Femur (tissue), 1 donor: ENCODE measurements at places on chromosomes 5 and 9.
A peak's percentile ranks its signal among the peaks of the same experiment; 100 is the strongest.

DNA sequence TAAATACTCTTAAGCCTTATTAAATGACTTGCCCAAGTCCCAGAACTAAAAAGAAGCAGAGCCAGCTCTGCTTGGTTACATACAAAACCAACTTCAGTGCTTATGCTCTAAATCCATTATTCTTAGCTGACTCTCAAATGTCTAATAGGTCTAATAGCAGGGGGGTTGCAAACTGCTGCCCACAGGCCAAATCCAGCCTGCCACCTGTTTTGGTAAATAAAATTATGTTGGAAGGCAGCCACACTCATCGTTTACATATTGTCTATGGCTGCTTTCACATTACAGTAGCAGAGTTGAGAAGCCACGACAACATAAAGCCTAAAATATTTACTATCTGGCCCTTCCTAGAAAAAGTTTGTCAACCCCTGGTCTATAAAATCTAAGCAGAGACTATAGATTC, 69.0 kb downstream of the KLHL3 start:
- DNase-seq = no peak

GRCh38 chr5:143159031-143159430, 244.5 kb downstream of the NR3C1 start:
- DNase-seq = no peak

DNA sequence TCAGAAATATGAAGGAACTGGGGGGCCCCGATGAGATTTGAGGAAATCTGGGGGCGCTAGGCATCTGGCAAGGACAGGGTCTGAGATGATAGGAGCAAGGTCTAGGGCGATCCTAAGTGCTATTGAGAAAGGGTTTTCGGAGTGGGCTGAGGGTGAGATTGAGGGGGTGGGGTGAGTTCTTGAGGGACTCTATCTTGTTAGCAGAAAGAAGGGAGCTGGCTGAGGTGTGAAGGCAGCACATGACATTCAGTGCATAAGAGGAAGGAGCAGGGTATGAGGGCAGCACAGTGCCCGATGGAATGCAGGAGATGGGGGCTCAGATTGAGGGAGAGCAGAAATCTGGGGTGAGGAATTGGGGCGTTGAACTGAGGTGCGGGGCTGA, 640 bp downstream of the TRIM32 start:
- DNase-seq = no peak

DNA sequence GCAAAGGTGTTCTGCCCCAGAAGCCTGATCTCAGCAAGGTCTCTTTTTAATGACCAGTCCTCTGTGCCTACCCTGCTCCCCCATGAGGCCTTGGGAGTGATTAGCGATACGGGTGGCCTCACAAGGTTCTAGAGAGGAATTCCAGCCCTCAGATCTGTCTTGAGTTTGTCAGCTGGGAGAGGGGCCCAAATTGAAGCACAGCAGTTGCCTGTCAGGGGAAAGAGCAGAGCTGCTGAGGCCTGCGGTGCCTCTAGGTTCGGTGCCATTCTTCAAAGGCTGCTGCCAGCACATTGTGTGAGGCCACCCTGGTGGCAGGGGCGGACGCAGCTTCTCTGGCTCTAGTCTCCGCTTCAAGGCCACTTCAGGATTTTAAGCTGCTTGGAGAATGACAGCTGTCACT, 85.7 kb upstream of the GRIA1 start:
- DNase-seq = peak; percentile 22
